ENCODE measurements at places on chromosomes 1 and 21.
A peak's percentile ranks its signal among the peaks of the same experiment; 100 is the strongest.

DNA sequence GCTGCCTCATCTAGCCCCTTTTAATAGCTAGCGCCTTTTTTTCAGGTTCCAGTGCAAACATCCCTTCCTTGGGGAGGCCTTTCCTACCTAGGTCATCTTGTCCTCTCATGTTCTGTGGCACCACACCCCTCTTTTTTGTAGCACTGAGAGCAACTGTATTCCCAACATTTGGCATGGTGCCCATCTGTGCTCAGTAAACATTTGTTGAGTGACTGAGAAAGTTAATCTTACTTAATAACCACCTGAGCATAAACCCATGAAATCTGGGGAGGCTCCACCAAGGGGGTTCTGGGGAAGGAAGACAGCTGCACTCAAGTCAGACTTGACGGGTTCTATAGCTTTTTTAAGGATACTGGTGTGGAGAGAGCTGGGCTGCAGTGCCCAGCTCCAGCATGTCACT is 90.0 kb downstream of the NOS1AP start:
- DNase-seq = no peak

GRCh38 chr1:25110485-25110884 is 121.8 kb downstream of the SYF2 start:
- DNase-seq = no peak

- no peak for DNase-seq
Observed at GRCh38 chr1:53521924-53522552, 62.8 kb downstream of the DMRTB1 start.

GRCh38 chr1:91884459-91885212 is 1.3 kb downstream of the TGFBR3 start:
- DNase-seq = peak; percentile 29

- no peak for DNase-seq
Observed at GRCh38 chr1:196063952-196064351, 544.3 kb downstream of the KCNT2 start.

GRCh38 chr1:38210021-38210894 is 163.7 kb upstream of the POU3F1 start:
- DNase-seq = no peak

- DNase-seq = peak; percentile 48
Observed at GRCh38 chr1:54121482-54122134, 31.2 kb downstream of the CDCP2 start.

DNA sequence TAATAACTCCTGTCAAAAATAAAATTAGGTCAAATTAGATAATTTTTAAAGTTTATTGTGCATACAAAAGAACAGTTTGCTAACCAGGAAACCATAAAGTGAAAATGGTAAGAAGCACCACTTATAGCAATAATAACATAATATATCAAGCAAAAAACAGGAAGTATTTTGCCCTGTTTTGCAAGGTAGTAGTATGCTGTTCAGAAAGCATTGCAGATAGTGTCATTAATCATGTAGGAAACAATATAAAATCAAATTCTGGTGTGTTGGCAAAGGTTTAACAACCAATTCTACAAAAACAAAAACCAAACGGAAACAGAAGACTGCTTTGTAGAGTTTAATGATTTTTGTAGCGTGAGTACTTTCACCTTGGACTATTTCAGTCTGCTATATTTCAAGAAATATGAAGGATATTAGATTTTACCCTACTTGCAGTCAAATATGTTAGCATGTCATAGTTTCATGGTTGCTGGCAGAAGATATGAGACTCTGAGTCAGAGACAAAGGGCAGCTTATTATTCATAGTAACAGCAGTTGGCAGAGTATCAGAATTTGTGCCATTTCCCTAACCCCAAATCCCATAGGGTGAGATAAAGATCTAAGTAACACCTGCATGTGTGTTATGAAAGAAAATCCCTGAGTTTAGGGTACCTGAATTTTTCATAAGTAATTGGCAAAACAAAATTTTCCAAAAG is 729.0 kb upstream of the BRINP3 start:
- DNase-seq = no peak

DNA sequence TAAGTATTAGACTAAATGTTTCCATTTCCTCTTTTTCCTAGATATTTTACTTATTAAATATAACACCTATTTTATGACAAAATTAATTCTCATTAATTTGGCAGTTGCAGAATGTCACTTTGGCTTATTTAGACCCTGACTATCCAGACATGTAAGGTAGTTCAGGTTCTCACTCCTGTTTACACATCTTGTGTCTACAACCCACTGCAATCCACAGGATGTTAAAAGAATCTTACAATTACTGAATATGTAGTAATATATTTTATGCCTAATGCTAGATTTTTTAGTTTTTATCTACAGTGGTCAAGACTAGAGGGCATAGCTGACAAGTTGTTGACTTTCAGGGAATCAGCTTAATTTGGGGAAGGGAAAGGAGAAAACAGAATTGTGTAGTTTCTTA is 346.7 kb downstream of the USP25 start:
- no peak for DNase-seq

- no peak for DNase-seq
Observed at GRCh38 chr1:44147582-44147981, 6.2 kb upstream of the KLF18 start.

DNA sequence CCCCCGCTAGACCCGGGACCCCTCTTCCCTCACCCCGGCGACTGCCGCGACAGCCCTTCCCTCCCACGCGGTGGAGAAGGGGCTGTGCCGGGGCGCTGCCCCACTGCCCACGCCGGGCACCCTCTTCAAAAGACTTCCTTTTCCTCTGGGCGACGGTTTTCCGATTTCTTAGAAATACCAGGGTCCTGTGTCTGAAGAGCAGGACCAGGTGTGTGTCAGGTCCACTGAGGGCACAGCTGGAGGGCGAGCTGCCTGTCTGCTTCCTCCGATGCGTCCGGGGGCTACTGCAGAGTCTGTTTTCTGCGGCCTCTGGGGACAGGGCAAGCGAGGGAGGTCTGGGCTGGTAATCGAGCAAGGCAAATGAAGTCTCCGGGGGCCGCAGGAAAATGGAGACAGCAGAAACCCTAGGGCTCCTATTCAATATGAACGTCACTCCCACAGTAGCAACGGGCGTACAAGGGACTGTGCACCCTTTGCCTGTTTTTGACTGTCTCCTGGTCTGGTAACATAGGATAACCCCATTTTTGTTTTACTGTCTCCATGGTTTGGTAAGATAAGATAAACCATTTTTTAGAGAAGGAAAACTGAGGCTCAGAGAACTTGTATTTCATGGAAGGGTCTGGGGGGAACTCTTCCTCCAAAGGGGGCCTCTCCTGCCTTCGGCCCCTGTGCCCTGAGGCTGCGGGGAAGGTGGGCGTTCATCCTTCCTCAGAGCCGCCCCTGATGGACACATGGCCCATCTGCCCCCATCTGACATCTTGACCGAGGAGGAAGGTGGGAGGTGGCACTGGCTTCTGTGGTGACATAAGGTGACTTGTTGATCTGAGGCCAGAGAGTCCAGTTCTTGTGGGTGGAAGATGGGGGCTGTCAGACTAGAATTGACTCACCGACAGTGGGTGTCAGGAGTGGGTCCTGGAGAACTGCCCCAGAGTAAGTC is 970 bp downstream of the TNFRSF1B start:
- DNase-seq = no peak

- DNase-seq = peak; percentile 83
Observed at GRCh38 chr1:150613061-150613920, 16.1 kb downstream of the ENSA start.

DNA sequence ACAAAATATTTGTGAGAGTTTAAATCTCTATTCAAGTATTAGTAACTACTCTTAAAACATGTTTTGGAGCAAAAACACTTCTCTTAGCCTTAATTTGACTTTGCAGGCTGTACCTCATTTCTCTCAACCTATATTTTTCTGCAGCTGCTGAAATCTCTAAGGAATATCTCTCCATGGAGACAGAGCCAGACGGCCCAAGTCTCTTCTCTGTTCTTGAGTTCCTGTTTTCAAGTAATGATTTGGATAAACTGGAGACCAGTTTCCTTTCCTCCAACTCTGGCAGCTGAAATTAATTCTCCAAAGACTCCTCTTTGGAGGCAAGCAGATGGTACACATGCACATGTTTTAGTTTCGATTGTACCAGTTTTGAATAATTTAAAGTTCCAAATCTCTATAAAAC is 659.7 kb upstream of the NEGR1 start:
- DNase-seq = no peak

DNA sequence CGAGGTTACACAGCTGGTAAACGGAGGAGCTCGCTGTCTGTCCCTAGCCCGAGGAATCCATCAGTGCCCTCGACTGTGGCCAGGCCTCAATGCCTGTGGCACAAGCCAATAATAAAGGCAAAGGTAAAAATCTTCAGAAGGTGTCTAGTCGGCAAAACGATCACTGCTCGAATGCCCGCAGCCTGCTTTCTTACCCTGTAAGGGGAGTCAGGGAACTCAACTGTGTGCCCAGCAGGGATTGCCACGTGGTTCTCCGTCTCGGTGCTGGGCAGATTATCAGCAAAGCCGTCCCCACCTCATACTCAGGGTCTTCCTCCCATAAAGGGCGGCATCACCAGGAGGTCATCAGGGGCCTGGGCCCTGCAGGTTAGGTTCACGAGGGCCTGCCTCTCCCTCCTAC is 103.4 kb downstream of the PAX7 start:
- no peak for DNase-seq

All from CD4-positive, alpha-beta memory T cell (primary cell).